Left renal cortex interstitium (tissue), 4 donors: ENCODE measurements at places on chromosomes 12 and 14.
A peak's percentile ranks its signal among the peaks of the same experiment; 100 is the strongest.

GRCh38 chr14:99413172-99413571 lies 67.5 kb downstream of the SETD3 start:
- DNase-seq = no peak

DNA sequence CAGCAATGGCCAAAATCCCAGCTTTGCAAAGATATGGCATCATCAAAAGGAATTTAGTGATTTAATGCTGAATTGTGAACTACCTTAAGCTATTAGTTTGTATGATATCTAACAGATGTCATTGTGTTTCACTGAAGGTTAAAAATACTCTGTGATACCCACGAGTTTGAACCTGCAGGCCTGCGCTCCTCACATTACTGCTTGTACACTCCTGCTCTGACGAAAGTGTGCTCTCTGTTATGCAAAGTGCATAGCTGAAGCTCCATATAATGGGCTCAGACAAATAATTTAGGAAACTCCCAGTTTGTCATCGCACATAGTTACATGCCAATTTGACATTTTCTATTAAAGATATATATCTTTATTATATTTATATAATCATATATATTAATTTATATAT lies 52.2 kb downstream of the SPPL3 start:
- DNase-seq = no peak

- no peak for DNase-seq
Measured at GRCh38 chr12:53499266-53500141, at the start of gene MAP3K12. Gene MAP3K12 (minus strand): TSS chr12:53499458. CDS start chr12:53487391, 12,067 bp downstream.

- DNase-seq = peak; percentile 84
Measured at GRCh38 chr12:1830981-1831963, 10.9 kb downstream of the LRTM2 start.

DNA sequence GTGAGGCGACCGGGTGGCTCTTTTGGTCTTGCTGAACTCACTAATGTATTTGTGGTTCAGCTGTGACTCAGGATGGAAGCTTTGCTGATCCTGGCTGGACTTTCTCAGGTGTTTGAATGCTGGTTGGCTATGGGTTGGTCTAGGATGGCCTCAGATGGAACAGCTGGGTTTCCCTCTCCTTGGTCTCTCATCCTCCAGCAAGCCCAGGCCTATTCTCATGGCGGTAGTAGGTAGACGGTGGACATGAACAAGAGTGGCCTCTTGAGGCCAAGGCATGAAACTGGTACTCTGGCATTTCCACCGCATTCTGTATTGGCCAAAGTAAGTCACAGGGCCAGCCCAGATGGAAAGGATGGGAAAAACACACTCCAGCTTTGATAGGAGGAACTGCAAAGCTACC lies 11.8 kb upstream of the POLR3B start:
- no peak for DNase-seq

DNA sequence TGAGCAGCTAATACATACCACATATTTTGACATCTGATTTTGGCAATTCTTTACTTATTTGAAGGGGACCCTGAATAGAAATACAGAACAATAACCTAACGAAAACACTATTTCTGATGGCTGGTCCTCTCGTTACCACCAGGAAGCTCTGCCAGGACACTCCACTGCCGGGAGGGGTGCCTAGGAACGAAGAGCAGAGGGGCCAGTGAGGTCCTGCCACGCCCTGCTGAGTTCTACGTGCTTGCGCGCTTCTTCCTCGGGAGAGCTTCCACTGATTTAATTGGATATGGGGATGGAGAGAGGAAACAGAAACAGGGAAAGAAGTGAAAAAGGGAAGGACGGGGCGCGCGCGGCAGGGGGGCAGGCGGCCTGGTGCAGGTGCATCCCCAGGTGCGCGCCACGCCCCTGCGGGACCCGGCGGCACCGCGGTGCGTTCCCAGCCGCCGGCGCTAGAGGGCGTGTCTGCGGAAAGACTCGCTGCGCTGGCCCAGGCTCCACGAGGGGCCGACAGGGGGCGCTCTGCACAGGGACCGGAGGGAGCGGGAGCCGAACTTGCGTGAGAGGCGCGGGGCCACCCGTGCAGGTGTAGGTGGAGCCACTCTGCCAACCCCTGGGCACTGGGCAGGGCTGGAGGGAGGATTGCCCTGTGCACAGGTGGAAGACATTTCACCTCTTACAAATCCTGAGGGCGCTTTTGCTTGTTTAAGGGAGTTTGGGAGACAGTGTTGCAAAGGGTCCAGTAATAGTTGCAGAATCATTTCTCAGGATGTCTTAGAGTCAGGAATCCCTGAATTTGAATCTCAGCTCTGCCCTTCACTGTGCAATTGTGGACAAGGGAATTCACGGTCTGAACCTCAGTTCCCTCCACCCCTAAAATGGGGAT lies 986.3 kb upstream of the TMEM132C start:
- DNase-seq = no peak

DNA sequence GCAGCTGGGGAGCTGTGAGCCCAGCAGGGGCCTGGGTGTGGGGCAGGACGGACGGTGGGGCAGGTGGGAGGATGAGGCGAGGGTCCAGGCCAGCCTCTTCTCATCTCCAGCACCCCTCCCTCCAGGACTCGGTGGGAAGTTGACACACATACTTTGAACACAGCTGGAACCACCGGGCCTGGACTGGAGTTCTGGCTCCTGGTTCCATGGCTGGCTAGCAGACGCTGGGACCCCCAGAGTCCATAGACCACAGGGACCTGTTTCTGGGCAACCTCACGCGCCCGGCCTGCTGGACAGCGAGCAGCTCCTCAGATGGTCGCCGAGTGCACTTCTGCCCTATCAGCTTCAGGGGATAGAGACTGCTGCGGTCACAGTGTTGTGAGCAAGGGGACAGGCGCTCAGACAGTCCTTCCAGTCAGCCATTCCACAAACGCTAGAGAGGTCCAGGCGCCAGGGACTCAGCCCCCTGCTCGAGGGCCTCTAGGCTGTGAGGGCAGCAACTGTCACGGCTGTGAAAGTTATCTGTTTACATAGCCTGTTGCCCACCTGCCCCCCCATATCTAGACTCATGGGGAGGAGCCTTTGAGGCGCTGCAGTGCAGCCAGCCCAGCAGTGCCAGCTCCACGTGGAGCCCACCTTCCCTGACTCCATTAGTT lies 25.2 kb downstream of the TCHP start:
- no peak for DNase-seq

DNA sequence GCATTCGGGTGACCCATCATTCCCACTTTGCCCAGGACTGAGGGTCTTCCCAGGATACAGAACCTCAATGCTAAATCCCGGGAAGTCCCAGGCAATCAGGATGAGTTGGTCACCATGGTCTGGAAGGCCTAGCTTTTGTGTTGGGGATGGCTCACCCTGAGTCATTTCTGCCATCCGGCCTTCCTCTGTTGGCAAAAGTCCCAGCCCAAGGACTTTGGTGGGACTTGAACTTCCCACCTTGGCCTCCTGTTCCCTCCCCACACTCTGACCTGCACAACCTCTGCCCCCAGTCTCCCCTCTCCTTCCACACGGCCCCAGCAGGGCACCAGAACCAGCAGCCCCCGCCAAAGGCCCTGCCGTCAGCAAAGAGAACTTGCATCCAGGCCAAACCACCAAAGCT lies 24.6 kb upstream of the NCOR2 start:
- no peak for DNase-seq

DNA sequence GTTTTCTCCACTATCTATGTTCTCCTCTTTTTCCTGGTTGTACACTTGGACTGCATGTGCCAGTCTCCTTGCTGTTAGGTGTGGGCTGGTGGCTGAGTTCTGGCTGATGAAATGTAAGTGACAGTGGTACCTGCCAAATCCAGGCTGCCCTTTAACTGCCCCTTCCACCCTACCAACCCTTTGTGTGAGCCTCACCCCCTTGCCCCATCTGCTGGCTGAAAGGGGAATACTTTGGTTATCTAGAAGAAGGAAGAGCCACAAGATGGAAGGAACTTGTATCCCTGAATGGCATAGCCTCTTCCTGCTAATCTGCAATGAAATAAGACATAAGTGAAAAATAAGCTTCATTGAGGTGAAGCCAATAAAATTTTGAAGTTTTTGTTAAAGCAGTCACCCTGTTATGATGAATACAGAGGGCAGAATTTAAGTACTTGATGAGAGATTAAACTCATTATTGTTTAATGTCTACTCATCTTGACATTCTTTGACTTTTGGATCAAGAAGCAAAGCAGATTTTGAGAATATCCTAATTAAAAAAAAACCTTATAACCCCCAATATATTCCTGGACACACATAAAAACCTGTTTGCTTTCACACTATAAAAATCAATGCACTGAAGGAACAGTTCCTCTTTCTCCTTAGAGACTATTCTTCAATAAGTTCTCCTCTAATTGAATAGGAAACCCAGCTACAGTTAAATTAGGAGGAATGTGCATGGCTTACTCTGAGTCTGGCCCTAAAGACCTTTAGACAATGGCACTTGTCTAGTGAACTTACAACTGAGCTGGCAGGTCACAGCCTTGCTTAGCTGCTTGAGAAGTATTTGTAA lies 262.6 kb upstream of the BTG1 start:
- no peak for DNase-seq

GRCh38 chr12:105920161-105920684 lies 218.5 kb downstream of the NUAK1 start:
- DNase-seq = no peak

DNA sequence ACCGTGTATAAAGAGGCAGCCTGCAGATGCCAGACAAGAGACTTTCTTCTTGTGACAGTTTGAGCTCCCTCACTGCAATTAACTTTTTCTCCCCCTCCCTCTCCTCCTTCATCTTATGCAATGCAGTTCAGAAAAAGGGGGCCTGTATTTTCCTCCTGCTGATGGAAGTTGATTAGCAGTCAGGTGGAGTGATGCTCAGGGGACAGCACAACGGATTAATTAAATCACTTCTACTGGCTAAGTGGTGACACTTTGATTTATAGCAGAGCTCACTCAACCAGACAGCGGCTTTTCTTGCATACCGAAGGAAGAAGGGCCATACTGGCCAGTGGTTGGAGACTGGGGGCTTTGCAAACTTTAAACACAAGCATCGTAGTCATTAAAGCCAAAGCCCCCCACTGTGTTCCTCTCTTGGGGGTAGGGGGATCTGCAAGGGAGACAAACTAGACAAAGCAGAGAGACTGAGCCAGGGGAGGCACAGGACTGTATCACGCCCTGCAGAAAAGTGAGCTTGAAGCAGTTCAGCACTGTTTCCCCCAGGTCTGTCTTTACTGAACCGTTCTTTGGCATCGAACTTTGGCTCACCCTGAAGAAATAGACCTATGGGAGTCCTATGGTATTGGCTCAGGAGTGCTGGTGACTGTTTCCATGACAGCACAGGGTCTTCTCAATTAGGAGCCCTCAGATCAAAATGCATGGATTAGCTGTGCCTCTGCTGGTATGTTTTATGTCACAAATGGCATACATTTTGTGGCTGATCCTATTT lies 47.7 kb downstream of the SPRING1 start:
- DNase-seq = no peak

GRCh38 chr12:131444220-131445164 lies 266.4 kb upstream of the SFSWAP start:
- no peak for DNase-seq

DNA sequence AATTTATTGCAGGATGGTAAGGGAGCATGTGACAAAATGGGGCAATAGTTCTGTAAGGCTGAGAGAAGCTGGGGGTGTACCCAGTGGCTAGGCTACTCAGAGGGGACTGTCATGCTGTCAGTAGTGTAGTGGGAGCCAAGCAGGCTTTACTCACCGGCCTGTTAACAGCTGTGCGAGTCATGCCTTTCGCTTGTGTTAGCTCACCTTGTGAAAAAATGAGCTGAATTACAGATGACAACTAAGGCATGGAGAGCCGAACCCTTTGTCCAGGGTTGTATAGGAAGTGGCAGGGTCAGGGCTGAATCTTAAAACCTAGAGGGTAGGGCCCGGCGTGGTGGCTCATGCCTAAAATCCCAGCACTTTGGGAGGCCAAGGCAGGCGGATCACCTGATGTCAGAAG lies 37.9 kb downstream of the SH2B3 start:
- DNase-seq = no peak

- no peak for DNase-seq
Measured at GRCh38 chr14:101879529-101880336, 84.6 kb upstream of the DYNC1H1 start.

DNA sequence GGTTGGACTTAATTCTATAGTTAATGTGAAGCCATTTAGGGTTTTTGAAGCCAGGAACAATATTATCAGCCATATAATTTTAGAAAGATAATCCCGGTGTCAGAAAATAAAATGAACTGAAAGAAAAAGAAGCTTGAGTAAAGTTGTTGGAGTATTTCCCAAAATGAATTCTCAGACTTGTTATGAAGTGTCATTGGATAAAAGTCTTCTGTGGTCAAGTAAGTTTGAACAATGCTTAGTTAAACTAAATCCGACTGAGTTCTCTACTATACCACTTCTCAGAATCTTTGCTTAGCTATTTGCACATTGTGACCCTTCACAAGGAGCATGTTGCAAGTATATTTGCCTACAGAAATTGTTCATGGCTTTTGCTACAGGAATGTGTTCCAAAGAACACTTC lies 17.5 kb upstream of the FLRT2 start:
- no peak for DNase-seq

GRCh38 chr12:99997806-99998205 lies 13.1 kb upstream of the ANKS1B start:
- no peak for DNase-seq

- DNase-seq = no peak
Measured at GRCh38 chr12:5612556-5613410, 180.9 kb downstream of the NTF3 start.

GRCh38 chr14:68359837-68360552 lies 432.9 kb downstream of the ZFP36L1 start:
- no peak for DNase-seq

GRCh38 chr14:93903342-93904184 lies 23.6 kb upstream of the FAM181A start:
- DNase-seq = no peak

- no peak for DNase-seq
Measured at GRCh38 chr14:88168025-88168424, 155.0 kb downstream of the KCNK10 start.

DNA sequence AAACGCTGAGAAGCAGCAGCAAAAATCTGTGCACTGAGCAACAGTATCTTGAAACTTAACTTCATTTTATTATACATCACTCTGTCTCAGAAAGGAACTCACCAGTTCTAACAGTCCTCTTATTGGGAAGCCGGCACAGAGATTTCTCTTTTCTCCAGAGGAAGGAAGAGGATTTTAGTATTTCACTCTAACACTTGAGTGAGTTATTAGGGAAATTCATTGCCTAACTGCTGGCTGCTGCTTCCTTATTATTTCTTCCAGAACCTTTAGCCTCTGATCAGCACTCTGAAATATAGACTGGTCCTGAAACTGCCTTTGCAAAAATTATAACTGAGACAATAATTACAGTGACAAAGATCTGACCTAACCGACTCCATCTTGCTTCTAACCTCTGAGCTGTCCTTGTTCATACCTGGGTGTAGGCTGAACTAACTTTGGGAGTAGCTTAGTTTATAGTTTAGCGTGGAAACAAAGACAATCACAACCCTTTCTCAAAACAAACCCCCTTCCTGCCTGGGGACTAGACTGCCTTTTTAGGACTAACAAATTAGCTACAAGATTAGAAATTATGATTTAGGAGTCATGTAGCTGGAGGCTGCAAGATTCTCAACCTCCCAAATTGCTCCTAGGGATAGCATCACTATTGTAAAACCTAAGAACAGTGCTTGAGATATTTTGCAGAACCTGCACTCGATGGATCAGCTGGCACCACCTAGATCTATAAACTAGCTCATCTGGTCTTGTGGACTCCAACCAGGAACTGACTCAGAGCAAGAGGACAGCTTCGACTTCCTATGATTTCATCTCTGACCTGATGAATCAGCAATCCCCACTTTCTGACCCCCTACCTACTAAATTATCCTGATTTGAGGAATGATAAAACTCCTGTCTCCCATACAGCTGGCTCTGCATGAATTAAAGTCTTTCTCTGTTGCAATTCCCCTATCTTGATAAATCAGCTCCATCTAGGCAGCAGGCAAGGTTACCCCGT lies 117.5 kb downstream of the DYRK2 start:
- DNase-seq = no peak
